ENCODE measurements at places on chromosomes 2 and 18. TPM values are rescaled to one million over a fixed set of nuclear protein-coding genes. Genes with fewer than 3 reads are reported as not detected.

The KLF7 gene
- 9.8 TPM for total RNA-seq

The RUFY4 gene
- total RNA-seq = 0.88 TPM

The LYG1 gene
- 0.81 TPM for total RNA-seq

The CCT7 gene
- 628 TPM for total RNA-seq

The EGR4 gene
- 0.29 TPM for total RNA-seq

DNA sequence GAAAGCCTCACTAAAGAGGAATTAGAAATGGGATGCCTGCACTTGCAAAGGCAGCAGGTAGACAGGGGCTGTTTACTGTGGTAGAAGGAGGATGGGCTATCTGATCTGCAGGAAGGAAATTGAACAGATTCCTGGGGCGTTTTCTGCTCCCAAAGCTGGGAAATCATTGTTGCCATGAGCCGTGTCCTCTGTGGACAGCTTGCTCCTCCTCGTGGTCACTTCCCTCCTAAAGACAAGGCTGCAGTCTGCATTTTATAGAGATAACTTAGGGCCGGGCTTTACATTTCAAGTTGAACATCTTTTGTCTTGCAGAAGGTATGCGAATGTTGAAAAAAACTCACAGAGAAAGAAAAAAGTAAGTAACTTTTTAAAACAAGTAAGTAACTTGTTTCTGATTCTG is 50.9 kb downstream of the DCDC2C start:
- H3K36me3 ChIP-seq = no peaks in the 10 kb centered on the region
- no peak overlapping the region for H3K4me3 ChIP-seq
- H3K4me1 ChIP-seq = no peaks in the 10 kb centered on the region
- H3K27me3 ChIP-seq = peaks cover 10% of the 10 kb centered on the region

DNA sequence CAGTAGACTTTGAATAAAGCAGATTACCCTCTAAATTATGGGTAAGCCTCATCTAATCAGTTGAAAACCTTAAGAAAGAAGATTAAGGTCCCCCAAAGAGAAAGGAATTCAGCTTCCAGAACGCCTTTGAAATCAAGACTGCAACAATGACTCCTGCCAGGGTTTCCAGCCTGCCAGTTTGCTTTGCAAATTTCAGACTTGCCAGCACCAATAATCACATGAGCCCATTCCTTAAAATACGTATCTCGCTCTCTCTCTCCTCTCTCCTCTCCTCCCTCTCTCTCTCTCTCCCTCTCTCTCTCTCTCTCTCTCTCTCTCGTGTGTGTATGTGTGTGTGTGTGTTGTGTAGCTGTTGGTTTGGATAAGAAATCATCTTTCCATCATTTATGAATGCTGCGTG is 184.2 kb downstream of the PDE1A start:
- no peak for DNase-seq
- H3K4me3 ChIP-seq = no peak overlapping the region
- no peaks in the 10 kb centered on the region for H3K36me3 ChIP-seq
- no peak overlapping the region for H3K27ac ChIP-seq

GRCh38 chr18:4870177-4870773 is 326.8 kb downstream of the AKAIN1 start:
- no peaks in the 10 kb centered on the region for H3K27me3 ChIP-seq
- DNase-seq = peak; percentile 2
- H3K36me3 ChIP-seq = no peaks in the 10 kb centered on the region
- H3K27ac ChIP-seq = no peak overlapping the region

DNA sequence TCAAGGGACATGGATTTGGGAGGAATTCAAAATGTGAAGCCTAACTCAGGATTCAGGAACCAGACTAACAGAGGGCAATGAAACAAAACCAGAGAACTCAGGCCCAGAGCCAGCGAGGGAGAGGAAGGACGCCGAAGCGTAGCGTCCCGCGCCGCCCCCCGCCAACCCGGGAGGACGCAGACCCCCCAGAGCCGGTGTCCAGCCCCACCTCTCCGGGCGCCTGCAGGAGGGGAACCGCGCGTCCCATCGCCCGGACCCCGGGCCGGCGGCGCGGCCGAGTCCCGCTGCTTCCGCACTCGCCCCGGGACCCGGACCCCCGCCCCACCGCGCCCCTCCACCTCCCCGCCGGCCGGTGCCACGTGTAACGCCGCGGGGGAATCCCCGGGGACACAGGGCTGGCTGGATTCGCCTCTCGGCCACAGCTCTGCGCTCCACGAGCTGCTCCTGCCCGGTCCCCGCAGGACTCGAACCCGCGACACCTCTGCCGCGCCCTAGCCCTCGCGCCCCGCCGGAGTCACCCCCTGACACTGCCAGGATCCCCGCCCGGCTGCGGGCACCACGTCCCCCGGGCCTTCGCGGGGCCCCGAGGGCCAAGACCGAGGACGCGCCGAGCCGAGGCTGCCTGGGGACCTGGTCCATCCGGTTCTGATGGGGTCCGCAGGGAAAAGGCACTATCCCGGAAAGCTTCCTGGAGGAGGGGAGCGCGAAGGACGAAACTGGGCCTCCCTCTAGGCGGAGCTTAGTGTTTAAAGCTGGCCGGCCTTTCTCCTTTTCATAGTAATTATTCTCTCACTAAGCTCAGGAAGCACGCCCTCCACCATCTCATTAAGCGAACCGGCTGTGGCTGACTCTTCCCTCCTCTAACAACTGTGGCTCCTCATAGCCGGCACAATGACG is 40.4 kb upstream of the FAM124B start:
- H3K27ac ChIP-seq = no peak overlapping the region
- no peaks in the 10 kb centered on the region for H3K36me3 ChIP-seq
- peaks cover 37% of the 10 kb centered on the region for H3K27me3 ChIP-seq
- DNase-seq = peak; percentile 26

DNA sequence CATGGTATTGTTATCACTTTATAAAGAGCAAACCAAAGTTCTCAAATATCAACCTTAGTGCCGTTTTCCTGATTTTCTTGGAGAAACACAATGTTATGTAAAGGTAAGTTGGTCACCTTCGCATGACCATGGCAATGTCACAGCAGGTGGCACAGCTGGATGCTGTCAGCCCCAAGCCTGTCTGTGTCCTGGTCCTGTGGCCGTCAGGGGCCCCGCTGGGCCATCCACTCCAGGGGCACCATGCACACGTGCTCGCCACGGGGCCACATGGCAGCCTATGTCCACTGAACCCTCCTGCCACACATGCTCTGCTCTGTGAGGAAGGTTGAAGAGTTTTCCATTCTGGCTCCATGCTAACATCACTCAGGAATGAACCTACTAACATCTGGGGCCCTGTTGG is 85.9 kb downstream of the EIPR1 start:
- H3K4me3 ChIP-seq = no peak overlapping the region
- H3K4me1 ChIP-seq = peaks cover 5% of the 10 kb centered on the region
- peaks cover 11% of the 10 kb centered on the region for H3K36me3 ChIP-seq
- H3K27ac ChIP-seq = no peak overlapping the region

- no peaks in the 10 kb centered on the region for H3K4me1 ChIP-seq
- no peak overlapping the region for H3K27ac ChIP-seq
- no peak overlapping the region for H3K4me3 ChIP-seq
- H3K27me3 ChIP-seq = no peaks in the 10 kb centered on the region
- no peaks in the 10 kb centered on the region for H3K36me3 ChIP-seq
- DNase-seq = no peak
Measured at GRCh38 chr2:2797797-2798196, 466.7 kb upstream of the MYT1L start.

DNA sequence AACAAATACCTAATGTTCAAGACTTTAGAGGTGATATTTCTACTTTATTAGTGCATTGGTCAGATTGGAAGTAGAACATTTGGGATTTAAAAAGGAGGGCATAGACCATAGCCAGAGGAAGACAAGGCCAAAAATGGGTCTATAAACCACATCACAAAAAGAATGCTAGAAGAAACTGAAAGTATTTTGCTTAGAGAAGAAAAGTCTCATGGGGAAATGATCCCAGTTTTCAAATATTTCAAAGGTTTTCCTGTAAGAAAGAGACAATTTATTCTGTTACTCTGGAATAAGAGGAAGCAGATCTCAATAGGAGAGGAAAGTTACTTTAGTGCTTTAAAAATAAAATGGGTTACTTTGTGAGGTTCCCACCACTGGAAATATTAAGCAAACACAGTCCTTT is 341.4 kb downstream of the TNS1 start:
- DNase-seq = no peak
- no peak overlapping the region for H3K27ac ChIP-seq
- peaks cover 3% of the 10 kb centered on the region for H3K36me3 ChIP-seq

GRCh38 chr2:240649331-240649730 is 24.1 kb downstream of the GPR35 start:
- no peak overlapping the region for H3K27ac ChIP-seq
- H3K4me1 ChIP-seq = peaks cover 6% of the 10 kb centered on the region
- DNase-seq = no peak
- no peaks in the 10 kb centered on the region for H3K36me3 ChIP-seq
- H3K4me3 ChIP-seq = no peak overlapping the region
- peaks cover 8% of the 10 kb centered on the region for H3K27me3 ChIP-seq

DNA sequence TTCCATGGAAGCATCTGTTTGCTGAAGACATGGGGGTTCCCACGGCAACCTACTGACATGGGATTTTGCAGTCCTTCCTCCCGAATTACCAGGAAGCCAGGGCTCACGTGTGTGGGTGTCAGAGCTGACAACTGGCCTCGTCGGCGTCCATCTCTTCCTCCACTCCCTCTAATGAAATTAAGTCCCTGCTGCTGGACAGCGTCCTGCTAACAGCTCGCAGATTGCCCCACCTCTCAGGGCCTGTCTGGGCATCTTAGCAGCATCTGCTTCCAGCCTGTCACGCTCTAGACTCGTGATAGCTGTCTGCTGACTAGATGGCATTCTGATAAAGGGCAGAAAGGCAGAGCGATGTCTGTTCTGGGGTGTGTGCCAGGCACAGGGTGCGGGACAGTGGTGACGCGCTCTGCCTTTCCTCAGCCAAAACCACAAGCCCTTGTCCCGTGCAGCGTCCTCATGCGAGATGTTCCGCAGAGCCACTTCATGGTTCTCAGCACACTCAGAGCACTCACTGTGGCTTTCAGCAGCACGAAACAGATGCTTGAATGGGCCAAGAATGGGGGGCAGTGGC is 161.1 kb downstream of the ARL4C start:
- H3K4me3 ChIP-seq = no peak overlapping the region
- no peaks in the 10 kb centered on the region for H3K27me3 ChIP-seq
- peaks cover 2% of the 10 kb centered on the region for H3K36me3 ChIP-seq
- H3K27ac ChIP-seq = peak overlapping the region; percentile 48
- peaks cover 25% of the 10 kb centered on the region for H3K4me1 ChIP-seq
- DNase-seq = peak; percentile 61

DNA sequence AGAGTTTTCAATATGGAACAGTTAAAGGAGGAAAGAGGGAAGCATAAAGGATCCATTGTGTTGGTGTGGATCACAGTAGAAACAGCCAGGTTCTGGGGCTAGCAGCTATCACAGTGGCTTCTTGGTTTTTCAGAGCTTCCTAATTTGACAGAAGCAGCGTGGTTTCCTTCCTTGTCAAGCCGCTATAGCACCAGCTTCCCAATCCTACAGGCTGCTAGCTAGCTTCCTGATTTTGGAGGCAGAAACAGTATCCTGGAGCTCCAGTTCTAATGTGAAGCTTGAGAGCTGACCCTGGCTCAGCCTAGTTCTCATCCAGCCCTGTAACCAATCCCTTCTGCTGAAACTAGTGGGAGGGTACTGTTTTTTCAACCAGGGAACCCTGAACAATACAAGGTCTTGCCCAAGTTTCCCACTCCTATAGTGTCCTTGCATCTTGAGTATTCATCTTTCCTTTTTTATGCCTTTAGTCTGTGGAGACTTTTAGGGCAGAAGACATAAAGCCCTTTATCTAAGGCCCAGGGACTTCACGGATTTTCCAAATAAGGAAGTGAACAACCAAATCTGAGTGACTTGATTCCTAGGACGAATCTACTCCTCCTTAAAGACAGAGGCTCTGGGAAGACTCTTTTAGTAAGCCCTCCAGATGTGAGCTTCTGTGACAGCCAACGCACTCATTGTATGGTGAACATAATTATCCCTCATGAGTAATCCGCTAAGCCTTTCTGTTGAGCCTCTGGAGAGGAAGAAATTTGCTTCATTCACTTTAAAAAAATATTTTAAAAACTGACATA is 33.8 kb downstream of the CCDC93 start:
- DNase-seq = no peak
- H3K4me1 ChIP-seq = no peaks in the 10 kb centered on the region
- H3K36me3 ChIP-seq = peaks cover 47% of the 10 kb centered on the region
- no peak overlapping the region for H3K27ac ChIP-seq
- H3K27me3 ChIP-seq = no peaks in the 10 kb centered on the region

DNA sequence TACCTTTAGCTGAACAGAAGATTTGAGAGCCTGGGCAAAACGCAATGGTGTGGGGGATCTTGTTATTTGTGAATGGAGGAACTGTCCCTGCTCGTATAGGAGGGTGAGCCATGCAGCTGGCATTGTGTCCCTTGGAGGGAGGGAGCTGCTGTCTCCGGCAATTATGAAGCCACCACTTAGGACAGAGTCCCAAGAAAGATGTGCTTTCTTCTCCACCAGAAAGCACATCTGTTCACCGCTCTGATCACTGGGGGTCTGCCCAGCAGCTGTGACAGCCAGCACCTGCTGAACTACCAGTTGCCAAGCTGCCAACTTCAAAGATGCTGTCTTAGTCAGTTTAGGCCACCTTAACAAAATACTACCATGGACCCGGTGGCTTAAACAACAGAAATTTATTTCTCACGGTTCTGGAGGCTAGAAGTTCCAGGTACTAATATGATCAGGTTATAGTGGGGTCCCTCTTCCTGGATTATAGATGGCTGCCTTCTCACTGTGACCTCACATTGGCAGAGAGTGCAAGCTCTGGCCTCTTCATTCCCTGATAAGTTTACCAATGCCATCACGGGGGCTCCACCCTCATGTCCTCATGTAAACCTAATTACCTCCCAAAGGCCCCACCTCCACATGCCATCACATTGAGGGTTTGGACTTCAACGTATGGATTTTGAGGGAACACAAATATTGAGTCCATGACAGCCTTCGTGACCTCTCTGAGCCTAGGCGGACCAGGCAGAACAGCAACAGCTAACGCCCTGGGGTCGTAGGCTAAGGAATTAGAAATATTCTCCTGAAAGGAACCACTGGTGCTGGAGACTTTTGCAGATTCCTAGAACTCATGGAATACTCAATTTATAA is 148.3 kb downstream of the RHBDD1 start:
- peaks cover 6% of the 10 kb centered on the region for H3K36me3 ChIP-seq
- no peak for DNase-seq
- H3K4me1 ChIP-seq = peaks cover 22% of the 10 kb centered on the region
- peak overlapping the region; percentile 34 for H3K27ac ChIP-seq

- DNase-seq = no peak
- peaks cover 55% of the 10 kb centered on the region for H3K4me1 ChIP-seq
- no peaks in the 10 kb centered on the region for H3K27me3 ChIP-seq
Measured at GRCh38 chr2:143399631-143400069, 270.4 kb downstream of the ARHGAP15 start.

- H3K27me3 ChIP-seq = no peaks in the 10 kb centered on the region
- H3K4me3 ChIP-seq = no peak overlapping the region
- DNase-seq = no peak
Measured at GRCh38 chr18:67771271-67771670, 254.8 kb upstream of the DSEL start.

DNA sequence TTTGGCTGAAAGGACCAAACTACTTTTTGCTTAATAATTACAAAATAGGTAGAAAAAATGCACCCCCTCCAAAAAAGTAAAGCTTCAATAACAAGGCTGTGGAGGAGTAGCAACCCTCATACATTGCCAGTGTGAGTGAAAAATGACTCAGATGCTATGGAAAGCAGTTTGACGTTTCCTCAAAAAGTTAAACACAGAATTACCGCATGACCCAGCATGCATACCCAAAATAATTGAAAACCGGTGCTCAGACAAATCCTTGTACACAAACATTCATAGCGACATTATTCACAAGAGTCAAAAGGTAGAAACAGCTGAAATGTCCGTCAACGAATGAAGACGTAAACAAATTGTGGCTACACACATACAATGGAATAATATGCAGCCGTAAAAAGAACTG is 38.8 kb upstream of the DAPL1 start:
- no peak overlapping the region for H3K27ac ChIP-seq
- no peaks in the 10 kb centered on the region for H3K36me3 ChIP-seq
- H3K27me3 ChIP-seq = peaks cover 12% of the 10 kb centered on the region
- DNase-seq = no peak
